ENCODE measurements at places on chromosomes 13 and 19. TPM values are rescaled to one million over a fixed set of nuclear protein-coding genes. Genes with fewer than 3 reads are reported as not detected.

GRCh38 chr19:17125062-17125727 is 49.6 kb downstream of the MYO9B start:
- no peak for DNase-seq

DNA sequence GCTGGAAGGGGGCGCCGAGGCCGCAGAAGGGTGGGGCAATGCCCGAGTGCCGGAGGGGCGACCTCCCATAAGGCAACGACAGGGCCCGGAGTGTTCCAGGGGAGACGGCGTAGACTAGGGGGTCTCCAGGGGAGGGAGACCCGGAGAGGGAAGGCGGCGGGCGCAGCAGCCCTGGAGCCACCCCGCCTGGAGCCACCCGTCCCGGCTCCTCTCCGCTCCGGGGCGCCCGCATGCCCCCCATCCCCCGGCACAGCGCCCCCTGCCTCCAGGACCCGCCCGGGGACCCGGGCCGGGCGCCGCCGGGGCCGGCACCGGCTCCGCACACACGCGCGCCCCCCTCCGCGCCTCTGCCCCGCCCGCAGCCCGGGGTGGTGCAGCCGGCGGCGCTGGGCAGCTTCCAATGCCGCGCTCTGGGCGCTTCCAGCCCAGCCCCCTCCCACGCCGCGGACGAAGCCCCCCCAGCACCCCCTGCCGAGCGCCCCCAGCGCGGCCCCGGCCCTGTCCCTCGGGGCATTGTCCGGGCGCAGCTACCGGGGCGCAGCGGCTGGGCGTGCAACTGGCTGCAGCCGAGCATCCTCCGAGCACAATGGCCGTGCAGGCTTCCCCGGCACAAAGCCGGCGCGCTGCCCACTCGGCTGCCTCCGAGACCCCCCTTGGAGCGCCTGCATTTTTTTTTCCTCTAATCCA is 519 bp downstream of the PTPRS start:
- DNase-seq = no peak

DNA sequence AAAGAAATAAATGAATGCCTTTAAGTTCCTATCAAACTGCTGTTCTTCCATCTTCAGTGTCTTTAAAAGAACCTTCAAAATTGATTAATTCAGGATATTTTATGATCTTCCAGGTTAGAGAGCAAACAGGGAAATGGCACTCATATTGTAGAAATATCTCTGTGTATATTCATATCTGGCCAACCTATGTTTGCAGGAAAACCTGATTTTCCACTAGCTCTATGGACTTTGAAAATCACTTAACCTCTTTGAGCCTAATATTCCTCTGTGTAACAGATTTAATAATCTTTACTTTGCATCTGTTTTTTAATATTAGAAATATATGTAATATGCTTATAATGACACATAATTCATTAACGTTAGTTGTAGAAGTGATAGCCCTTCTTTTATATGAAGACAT is 227.7 kb upstream of the ATXN8OS start:
- no peak for DNase-seq

PCDH8 gene
- not detected for polyA plus RNA-seq

FPR3 gene
- 0.67 TPM for polyA plus RNA-seq

CDC42EP5 gene
- 44.1 TPM for polyA plus RNA-seq

GRCh38 chr19:31160336-31160926 is 188.8 kb downstream of the TSHZ3 start:
- no peak for DNase-seq

- DNase-seq = no peak
These were observed 3.4 kb upstream of the ZIC2 start for GRCh38 chr13:99977912-99978798.

CLDN10 gene
- 96.0 TPM for polyA plus RNA-seq

- no peak for DNase-seq
These were observed 133.9 kb downstream of the DCT start for GRCh38 chr13:94345374-94346195.

DNA sequence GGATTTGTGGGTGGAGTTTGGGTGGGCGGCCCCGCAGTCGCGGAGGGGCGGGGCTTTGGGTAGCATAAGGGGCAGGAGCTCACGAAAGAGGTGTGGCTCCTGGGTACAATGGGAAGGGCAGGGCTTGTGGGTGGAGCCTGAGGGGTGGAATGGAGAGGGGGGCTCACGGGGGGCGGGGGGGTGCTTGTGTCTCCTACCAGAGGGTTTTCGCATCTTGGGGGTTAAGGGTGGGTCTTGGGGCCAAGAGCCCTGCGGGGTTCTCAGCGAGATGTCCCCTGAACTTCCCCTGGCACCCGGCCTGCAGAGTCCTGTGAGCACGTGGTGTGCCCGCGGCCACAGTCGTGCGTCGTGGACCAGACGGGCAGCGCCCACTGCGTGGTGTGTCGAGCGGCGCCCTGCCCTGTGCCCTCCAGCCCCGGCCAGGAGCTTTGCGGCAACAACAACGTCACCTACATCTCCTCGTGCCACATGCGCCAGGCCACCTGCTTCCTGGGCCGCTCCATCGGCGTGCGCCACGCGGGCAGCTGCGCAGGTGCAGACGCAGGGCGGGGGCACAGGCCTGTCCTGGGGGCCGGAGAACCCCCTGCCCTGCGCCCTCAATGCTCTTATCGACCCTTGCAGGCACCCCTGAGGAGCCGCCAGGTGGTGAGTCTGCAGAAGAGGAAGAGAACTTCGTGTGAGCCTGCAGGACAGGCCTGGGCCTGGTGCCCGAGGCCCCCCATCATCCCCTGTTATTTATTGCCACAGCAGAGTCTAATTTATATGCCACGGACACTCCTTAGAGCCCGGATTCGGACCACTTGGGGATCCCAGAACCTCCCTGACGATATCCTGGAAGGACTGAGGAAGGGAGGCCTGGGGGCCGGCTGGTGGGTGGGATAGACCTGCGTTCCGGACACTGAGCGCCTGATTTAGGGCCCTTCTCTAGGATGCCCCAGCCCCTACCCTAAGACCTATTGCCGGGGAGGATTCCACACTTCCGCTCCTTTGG is 5.1 kb downstream of the FSTL3 start:
- no peak for DNase-seq

ZNF667 gene
- 20.7 TPM for polyA plus RNA-seq

ADGRE2 gene
- polyA plus RNA-seq = 0.64 TPM

- no peak for DNase-seq
These were observed 448.3 kb downstream of the EFNB2 start for GRCh38 chr13:106087201-106087600.

DNA sequence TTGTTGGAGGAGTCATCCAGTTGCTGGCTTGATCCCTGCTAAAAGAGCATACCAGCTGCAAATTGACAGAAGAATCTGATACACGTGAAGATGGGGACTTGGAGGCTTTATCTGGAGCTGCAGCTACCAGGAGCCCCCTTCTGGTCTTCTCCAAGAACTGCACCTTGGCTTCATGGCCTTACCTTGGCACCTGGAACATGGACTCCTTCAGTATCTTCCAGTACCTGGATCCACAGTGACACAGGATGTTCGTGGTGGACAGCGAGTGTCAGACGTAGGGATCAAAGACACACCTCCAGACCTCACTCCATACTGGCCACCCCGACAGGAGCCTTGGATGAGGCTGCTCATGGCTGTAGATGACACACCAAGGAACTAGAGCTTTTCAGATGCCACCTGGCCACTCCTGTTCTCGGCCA is 9.9 kb upstream of the ACSBG2 start:
- DNase-seq = no peak

GRCh38 chr13:24727731-24728601 is 36.0 kb upstream of the RNF17 start:
- DNase-seq = peak; percentile 62

- DNase-seq = no peak
These were observed at the start of gene TTC9B for GRCh38 chr19:40217934-40218890. TTC9B (minus strand) TSS chr19:40218384; CDS start chr19:40218381, 3 bp downstream.

ZNF471 gene
- polyA plus RNA-seq = 21.2 TPM

GRCh38 chr13:113650731-113651148 is 7.3 kb downstream of the ATP4B start:
- DNase-seq = no peak

DNA sequence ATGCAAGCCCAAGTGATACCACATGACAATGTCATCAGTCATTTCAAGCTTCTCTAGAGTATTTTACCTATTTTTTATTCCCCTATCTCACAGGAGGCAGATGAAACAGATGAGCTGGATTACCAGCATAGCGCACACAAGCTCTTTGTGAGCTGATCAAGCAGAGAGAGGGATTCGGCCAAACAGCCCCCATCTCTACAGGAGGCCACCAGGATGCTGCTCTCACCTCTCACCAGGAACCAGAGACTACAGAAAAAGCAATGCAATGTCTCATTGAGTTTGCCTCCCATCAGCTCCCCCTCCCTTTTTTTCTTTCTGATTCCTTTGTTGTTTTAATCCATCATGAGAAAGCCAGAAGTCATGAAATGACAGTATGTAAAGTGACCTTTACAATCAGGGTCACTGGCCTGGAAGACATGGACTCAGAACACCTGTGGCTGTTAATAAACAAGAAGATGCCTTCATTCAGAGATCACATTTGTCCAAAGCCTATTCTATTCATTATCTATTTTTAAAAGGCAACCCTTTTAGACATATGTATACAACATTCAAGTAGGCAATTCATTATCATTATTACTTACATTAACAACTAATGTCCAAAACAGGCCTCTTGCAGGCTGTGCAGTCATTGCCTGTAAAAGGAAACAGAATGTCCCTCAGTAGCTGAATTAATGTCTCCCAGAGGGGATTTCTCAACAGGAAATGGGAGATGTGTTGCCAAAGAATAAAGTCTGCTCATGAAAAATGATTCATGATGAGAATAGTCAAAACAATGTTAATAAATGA is 656.6 kb downstream of the TBC1D4 start:
- DNase-seq = no peak

DNA sequence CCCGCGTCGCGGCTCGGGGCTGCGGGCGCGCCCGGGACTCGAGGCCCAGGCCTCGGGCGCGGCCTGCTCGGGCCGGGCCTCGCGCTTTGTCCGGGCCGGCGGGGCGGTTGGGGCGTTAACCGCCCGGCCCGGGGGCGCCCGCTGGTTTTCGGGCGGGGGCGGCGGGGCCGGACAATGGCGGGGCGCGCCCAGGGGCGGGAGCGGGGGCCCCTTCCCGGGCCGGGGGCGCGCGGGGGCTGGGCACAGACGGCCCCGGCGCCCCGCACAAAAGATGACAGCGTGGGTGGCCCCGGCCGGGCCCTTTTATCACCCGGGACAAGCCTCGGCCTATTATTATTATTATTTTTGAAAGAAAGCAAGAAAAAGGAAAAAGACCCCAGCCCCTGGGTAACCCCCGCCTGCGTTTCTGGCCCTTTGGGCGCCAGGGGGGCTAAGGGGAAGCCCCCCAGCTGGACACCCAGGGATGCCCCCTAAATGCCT is 419 bp downstream of the KDM4B start:
- DNase-seq = no peak

DNA sequence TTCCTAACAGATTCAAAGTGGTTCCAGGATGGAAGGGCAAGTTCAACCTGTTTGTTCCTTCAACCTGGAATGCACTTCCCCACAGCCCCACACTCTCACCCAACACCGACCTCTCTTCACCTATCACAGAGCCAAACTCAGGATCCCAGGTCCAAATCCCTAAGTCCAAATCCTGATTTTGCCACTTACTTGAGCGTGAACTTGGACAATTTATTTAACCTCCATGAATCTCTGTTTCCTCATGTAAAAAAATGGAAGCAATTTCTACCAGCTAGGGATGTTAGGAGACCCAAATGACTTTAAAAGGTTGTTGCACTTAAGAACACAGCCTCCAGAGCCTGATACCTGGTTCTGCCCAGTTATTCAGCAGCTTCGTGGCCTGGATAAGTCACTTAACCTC is 5.4 kb upstream of the IGSF23 start:
- DNase-seq = no peak

GRCh38 chr13:73272831-73273230 is 214.0 kb downstream of the KLF5 start:
- no peak for DNase-seq

GRCh38 chr19:34041925-34042521 is 130.3 kb upstream of the LSM14A start:
- no peak for DNase-seq

PRKACA gene
- 90.2 TPM for polyA plus RNA-seq

MAB21L1 gene
- polyA plus RNA-seq = not detected

GRCh38 chr13:65783383-65783782 is 1446.8 kb downstream of the PCDH9 start:
- no peak for DNase-seq

GRCh38 chr13:42808341-42808940 is 27.1 kb downstream of the FAM216B start:
- DNase-seq = no peak

- no peak for DNase-seq
These were observed 1.2 kb upstream of the RCBTB2 start for GRCh38 chr13:48533961-48534600.

DNA sequence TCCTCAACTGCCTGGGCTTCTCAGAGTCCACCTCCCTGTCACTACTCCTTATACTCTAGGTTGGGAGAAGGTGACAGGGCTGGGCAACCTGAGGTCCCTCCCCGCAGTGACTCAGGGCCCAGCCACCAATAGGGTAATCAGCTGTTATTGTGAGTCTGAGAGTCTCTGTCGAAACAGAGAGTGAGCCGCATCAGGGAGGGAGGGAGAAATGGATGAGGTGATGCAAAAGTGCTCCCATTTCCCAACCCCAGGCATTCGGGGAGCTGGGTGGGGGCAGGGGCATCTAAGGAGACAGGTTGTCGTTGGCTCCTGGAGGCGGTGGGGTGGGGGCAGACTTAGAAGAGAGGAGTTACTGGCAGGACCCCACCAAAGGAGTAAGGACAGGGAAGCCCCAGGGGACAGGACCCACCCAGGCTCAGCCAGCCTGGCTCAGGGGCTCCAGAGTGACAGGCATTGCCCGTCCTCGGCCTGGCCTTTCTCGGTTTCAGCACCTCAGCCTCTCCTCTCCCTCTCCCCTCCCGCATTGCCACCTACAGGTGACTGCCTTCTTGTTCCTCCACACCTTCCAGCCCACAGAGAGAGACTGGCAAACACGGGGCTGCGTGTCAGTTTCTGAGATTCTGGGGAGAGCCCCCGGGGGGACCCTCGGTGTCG is at the start of gene DMKN:
Gene DMKN (minus strand): TSS at position 22 of the 654 bp plus-strand sequence. CDS start 174 bp downstream, outside the sequence.
- no peak for DNase-seq

GRCh38 chr19:43957891-43958290 is 6.9 kb downstream of the ZNF221 start:
- no peak for DNase-seq

GRCh38 chr13:95496485-95496884 is 56.0 kb upstream of the CLDN10 start:
- no peak for DNase-seq

DNA sequence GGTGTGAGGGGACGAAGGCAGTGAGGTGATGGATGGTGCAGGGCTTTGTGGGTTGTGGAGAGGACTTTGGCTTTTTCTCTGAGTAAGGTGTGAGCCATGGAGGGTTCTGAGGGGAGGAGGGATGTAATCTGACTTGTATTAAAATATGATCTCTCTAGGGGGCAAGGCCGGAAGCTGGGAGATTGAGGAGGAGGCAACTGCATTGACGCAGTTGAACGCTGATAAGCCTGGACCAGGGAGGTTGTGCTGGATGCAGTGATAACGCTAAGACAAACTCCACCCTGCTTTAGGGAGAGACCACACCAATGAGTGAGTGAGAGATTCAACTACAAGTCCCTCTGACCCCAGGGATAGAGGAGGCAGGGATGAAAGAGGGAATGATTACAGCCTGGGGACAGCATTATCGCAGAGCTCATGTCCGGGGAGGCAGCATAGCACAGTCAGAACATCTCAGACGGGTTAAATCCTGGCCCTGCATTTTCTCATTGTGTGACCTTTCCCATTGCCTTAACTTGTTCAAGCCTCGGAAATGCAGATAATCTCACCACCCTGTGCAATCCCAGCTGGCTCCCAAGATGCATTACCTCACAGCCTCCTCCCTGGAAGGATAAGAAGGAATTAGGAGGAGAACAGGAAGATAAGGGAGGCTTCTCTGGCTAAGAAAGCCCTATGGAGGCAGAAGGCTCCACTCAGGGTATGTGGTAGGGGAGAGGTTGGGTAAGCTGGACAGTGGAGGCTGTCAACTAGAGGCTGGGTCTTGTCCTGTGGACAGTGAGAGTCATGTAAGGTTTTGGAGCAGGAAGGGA is 124.2 kb downstream of the CACNA1A start:
- DNase-seq = no peak

OR7D2 gene
- 0.16 TPM for polyA plus RNA-seq
